ENCODE measurements at places on chromosomes 1 and 21. TPM values are rescaled to one million over a fixed set of nuclear protein-coding genes. Genes with fewer than 3 reads are reported as not detected.

GRCh38 chr21:42366292-42367010 is at the start of gene TFF1:
Gene TFF1 (minus strand): TSS chr21:42366535. CDS start chr21:42366495, 40 bp downstream.
- no peak for DNase-seq

The GBP6 gene
- 0.07 TPM for polyA plus RNA-seq

GRCh38 chr1:178143730-178144690 is 50.1 kb downstream of the RASAL2 start:
- no peak for DNase-seq

GRCh38 chr21:24200052-24200451 is 1407.2 kb downstream of the MRPL39 start:
- DNase-seq: no peak

DNA sequence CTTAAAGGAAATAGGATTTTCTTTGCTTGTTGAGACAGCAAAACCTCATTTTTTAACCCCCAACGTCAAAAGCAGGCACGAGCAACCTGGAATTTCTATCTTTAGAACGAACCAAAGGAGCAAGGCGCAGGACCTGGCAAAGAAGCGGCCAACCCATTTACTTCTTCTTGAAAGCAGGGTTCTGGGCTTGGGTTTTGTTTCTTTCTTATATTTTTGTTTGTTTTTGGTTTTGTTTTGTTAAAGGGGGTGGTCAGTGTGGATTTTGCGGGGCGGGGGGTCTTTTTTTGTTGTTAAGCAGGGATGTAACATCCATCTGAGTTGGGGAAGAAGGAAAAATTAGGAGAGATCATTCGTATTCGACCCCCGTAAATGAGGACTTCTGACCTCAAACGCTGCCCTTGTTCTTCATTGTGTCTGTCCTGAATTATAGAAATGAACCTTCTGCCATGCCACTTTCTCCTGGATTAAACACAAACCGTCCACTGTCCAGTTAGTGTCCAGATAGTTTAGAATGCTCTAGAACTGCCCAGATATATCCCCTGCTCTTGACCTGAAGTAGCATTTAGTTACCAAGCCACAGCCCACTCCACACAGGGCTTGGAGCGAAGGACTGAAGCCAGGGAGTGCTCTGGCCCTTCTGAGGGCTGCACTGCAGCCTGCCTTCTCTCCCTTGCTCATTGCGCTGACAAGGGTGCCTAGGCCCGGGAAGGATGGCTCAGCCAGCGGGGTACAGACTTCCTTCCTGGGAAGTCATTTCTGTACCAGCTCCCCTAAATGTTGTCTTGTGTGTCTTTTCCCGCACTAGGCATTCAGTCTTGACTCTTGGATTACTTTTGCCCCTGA is 909 bp upstream of the APP start:
- no peak for DNase-seq

All from muscle of arm (tissue), 14 donors.